ENCODE measurements at places on chromosomes 3 and 15.

GRCh38 chr3:9295007-9295406 is 45.6 kb upstream of the SRGAP3 start:
- DNase-seq: no peak

- no peak for DNase-seq
These were observed 2.1 kb downstream of the MAGEL2 start for GRCh38 chr15:23645371-23646164.

GRCh38 chr3:129650256-129650872 is 43.9 kb upstream of the PLXND1 start:
- DNase-seq: peak; percentile 38

GRCh38 chr3:72128921-72129320 is 344.0 kb upstream of the PROK2 start:
- DNase-seq: no peak

GRCh38 chr3:1469687-1470086 is 376.9 kb downstream of the CNTN6 start:
- no peak for DNase-seq

- DNase-seq: peak; percentile 62
These were observed 47.9 kb upstream of the TRAK1 start for GRCh38 chr3:42043099-42043813.

DNA sequence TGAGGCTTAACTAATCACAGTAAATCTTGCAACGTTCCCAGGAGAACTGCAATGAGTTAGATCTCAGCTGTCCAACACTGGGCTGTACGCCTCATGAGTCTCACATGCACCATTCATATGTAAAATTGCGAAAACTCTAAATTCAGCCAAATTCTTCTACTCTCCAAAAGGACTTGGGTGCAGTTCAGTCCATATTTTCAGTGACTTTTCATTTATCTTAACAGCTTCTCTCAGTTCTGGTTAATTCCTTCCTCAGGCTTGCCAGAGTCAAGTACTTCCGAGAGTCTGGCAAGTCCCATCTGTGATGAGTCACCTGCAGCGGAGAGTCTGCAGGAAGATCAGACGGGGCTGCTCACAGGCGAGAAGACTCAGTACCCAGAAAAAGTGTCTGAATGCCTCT is 11.5 kb downstream of the CCDC80 start:
- DNase-seq: no peak

DNA sequence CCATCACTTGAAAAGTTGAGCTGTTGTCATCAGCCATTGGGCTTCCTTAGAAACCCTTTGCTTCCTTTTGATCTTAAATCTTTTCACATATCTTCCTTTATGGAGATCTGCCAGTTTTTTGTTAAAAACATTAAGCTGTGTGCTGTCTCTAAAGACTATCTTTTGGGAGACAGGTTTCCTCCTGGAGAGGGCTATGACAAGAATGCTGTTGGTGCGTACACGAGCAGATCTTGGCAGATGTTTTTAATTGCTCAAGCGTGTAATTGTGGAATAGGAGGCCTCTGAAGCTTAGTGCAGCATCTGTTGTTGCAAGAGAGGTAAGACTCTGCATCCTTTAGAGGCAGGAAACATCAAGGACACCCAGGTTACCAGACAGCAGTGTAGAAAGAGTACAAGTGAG is 56.8 kb downstream of the PHLDB2 start:
- no peak for DNase-seq

- no peak for DNase-seq
These were observed 30.9 kb downstream of the CDC25A start for GRCh38 chr3:48157202-48157840.

GRCh38 chr3:74639681-74640080 is 25.2 kb upstream of the CNTN3 start:
- no peak for DNase-seq

GRCh38 chr3:108479224-108479623 is 31.2 kb downstream of the MYH15 start:
- no peak for DNase-seq

DNA sequence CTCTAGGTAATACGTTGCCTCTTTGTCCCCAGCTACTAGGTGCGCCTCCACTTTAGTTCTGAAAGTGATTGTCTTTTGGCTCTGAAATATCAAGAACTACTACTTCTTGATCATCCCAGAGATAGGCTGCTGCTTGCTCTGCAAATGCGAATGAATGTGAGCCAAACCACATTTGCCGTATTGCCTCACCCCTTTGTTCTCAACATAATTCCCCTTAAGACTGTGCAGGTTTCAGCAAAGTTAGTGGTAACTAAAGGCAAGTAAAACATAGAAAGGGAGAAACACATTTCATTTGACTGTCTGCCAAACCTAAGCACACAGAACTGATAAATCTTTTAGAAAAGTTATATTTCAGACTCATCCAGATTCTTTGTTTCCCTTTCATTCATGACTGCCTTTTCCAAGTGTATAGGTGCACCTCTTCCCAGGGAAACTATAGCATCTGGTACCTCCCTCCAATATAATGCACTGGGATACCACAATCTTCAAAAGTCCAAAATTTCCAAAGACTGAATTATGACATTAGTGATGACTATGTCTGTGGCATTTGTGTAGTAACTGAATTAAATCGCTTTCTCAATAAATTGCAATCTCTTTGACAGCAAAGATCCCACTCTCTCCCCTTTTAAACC is 720.6 kb upstream of the CBLB start:
- DNase-seq: no peak

DNA sequence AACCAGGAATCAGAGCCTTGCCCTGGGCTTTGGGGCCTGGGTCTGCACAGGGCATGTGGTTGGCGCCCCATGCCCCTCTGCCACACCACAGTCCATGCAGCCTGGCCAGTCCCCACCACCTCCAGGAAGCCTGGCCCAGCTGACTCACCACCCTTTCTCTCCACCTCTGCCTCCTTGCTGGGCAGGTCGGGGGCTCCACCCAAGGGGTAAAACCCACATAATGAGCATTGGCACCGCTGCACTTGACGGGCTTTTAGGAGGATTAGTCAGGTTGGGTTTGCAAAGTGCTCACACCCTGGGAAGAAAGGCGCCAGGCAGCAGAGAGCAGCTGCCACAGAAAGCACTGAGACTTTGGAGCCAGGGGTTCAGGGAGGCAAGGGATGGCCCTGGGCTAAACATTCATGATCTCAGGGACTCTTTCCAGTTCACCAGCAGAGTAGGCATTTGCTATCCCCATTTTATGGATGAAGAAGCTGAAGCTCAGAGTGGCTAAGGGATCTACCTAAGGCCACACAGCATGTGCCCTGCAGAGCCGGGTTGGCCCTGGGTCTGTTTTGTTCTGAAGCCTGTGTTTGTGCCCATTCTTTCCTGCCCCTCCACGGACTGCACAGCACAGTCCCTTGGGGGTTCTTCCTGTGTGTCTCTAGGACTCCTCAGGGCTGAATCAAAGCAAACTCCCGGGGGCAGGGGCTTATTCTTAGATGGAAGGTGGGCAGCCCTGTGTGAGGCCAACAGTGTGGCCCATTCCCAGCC is 113.4 kb downstream of the ETFA start:
- no peak for DNase-seq

DNA sequence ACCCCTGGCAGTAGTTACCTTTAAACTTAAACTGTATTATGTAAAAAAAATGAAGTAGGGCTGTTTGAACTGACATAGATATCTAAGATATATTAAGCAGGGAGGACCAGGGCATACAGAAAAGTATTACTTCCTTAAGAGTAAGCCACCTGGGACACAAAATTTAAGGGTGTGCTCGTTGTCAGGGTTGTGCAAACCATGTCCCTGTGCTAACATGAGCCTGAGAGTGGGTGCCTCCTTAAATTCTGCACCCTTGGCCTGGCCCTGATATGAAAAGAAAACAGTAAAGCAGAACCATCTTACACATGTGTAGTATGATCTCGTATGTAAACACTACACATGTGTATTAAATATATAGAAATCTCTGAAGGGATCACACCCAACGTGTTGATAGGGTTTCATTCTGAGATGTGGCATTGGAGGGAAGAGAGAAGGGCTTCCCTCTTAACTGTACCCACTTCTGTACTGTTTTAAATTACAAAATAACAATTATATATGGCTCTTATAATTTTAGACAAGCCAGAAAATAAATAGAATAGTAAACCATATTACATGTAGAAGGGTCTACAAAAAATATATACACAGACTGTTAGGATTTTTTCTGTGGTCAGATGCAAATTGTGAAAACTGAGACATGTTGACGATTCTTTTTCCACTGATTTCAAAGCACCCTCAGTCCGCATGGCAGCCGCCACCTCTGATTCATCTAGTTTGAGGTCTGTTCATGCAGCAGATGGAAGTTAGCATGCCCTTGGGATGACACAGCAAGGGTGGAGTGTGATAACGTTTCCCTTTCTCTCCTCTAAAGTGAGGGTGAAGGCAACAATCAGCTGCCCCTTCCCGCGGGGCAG is 400.8 kb upstream of the PROK2 start:
- DNase-seq: no peak

GRCh38 chr3:45760878-45761711 is 35.2 kb downstream of the SLC6A20 start:
- peak; percentile 43 for DNase-seq

DNA sequence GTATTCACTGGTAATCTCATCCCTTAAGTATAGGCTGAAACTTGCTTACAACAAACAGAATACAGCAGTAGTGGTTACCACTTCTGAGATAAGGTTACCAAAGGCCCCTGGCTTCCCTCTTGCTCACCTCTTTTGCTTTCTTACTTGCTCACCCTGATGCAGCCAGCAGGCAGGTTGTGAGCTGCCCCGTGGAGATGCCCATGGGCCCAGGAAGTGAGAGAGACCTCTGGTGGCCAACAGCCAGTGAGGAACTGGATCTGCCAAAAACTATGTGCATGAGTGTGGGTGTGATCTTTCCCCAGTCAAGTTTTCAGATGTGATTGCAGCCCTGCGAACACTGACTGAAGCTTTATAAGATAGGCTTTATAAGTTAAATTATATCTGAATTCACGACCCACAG is 48.7 kb downstream of the NMNAT3 start:
- peak; percentile 12 for DNase-seq

- no peak for DNase-seq
These were observed 618.6 kb downstream of the NLGN1 start for GRCh38 chr3:174016186-174016585.

DNA sequence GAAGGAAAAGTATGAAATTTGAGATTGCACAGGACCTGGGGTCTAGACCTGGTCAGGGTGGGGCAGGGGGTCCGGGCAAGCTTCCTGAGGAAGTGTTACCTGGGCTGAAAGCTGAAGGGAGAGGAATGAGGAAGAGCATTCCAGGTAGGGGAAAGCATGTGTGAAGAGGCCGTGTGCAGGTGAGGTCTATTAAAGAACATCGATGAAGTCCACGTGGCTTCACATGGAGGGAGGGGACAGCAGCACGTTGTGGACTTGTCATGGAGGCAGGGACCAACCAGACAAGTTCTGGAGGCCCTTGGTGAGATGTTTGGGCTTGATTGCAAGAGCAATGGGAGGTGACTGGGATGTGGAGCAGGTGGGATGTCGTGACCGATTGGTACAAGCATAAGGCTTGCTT is 47.1 kb downstream of the IDH2 start:
- no peak for DNase-seq

DNA sequence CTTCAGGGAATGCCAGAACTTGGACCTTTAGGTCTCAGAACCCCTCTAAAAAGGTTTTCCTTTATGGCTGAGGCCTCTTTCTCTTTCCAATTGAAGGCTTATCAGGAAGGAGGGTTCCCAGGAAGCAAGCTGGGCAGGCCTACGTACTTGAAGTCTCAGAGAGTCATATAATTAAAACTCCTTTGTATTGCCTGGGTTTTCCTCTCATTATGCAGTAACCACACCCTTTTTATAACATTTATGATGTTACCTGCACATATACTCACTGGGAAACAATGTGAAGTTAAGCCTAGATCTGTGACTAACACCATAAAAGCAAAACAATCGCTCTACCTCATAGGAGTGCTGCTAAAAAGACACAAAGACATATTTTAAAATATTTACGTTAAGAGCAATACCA is 27.3 kb downstream of the SERP1 start:
- DNase-seq: no peak

DNA sequence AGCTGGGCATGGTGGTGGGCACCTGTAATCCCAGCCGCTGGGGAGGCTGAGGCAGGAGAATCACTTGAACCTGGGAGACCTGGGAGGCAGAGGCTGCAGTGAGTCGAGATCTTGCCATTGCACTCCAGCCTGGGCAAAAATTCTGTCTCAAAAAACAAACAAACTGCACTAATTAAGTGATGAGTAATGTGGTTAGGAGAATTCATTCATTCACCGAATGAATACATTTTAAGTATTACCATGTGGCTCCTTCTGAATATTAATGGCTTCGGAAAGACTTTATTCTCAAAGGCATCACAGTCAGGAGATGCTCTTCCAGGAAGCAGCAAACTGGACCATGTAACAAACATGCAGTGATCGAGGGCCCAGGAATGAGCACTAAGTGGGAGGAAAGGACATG is 23.6 kb downstream of the SPTSSB start:
- no peak for DNase-seq

- no peak for DNase-seq
These were observed 202.9 kb downstream of the KBTBD8 start for GRCh38 chr3:67201026-67201425.

DNA sequence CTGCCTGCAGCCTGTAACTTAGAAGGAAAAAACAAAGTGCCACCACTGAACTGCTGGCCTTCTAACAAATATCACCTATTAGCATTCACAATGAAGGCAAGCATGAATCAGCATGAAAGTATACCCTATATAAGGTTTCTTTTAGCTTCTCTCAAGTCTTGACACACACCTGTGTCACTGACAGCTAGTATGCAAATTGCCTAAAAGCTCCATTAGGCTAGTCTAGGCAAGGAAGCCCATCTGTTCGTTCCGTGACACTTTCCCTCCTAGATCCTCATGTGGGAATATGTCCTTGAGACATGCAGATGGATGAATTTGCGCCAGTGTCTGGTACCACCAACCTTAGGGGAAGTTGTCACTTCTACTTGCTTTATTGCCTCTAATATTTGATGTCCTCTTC is 129.3 kb downstream of the RBMS3 start:
- no peak for DNase-seq

DNA sequence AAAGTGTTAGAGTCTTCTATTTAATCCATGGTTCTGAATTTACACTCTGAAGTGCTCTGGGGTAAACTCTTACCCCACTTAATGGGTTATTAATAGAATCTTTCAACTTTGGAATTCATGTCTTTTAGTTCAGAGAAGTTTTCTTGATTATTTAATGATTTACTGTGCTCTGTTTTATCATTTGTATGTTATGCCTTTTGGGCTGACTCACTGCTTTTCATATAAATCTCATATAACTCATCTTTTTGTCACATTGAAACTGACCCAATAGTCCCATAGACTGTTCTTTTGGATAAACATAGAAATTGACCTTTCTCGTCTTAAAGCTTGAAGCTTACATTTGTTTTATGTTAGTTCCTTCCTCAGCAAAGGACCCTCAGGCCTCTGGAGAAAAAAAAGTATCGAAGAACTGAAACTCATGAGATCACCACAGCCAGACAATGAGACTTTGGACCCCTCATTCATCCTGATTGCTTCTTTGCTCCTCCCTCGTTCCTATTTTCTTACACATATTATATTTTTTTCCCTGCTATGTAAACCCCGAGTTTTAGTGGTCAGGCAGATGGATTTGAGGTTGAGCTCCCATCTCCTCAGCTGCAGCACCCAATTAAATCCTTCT is 229.1 kb upstream of the CBLB start:
- DNase-seq: no peak

Measured in NCI-H1105 treated with DMSO at 0.1 percent for 48 hours (cell line).